ENCODE measurements at places on chromosomes 4 and X.
A peak's percentile ranks its signal among the peaks of the same experiment; 100 is the strongest.

DNA sequence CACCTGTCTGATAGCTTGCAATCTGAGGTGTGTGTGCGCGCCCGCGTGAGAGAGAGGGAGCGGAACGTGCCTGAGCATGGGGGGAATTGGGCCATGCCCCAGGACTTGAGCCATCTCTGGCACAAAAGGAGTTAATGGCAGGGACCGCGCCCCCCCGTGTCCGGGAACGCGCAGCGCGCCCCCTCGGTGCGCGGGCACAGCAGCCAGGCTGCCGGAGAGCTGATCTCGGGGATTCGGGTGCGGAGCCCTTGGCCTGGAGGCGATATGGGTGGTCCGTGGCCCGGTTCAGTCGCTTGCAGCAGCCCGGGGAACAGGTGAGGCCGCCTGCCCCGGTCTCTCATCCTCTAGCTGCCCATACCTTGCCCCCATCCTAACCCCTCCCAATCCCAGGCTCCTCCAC lies at the start of gene NLGN3:
Gene NLGN3 (plus strand): TSS at position 191 of the 400 bp plus-strand sequence. CDS start 2,909 bp downstream, outside the sequence.
- no peak for DNase-seq

- DNase-seq: no peak
These were observed 60.4 kb downstream of the JADE1 start for GRCh38 chr4:128869776-128870509.

- DNase-seq: no peak
These were observed 196.3 kb upstream of the GATB start for GRCh38 chr4:151957153-151957552.

GRCh38 chrX:69090022-69090421 lies 75.2 kb downstream of the PJA1 start:
- DNase-seq: no peak

- peak; percentile 65 for DNase-seq
These were observed 668.0 kb upstream of the LCORL start for GRCh38 chr4:18689308-18690115.

DNA sequence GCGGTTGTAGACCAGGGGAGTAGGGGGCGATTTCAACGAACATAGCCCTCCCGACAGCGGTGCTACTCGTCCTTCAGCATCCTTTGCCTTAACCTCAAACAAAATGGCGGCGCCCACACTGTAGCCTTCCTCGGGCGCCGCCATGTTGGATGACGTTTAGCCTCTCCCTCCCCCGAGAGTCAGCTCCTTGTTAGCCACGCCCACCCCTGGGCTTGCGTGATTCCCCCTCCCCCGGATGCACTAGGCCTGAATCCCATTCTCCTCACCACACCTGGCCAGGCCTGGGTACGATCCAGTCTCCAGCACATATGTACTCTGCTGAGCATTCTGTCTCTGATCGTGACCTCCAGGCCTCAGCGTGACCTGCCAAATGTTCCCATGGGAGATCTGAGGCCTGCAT lies 49.0 kb upstream of the ZNF157 start:
- peak; percentile 71 for DNase-seq

DNA sequence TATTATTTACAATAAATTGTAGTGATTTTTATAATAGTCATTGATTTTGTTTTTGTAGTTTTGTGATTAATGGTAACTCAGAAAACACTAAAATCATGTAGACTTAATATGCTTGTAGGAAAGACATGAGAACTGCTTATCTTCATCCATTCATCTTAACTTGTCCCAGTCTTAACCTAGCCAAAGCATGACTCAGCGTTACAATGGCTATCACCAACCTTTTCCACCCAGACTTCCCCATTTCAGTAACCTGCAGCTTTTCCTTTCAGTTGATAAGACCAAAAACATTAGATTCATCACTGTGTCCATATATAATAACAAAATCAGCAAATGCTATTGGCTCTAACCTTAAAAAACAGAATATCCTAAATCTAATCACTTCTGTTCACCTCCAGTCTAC lies 106.2 kb upstream of the KLF8 start:
- DNase-seq: no peak

- DNase-seq: no peak
These were observed 16.6 kb downstream of the SMPX start for GRCh38 chrX:21741364-21741763.

DNA sequence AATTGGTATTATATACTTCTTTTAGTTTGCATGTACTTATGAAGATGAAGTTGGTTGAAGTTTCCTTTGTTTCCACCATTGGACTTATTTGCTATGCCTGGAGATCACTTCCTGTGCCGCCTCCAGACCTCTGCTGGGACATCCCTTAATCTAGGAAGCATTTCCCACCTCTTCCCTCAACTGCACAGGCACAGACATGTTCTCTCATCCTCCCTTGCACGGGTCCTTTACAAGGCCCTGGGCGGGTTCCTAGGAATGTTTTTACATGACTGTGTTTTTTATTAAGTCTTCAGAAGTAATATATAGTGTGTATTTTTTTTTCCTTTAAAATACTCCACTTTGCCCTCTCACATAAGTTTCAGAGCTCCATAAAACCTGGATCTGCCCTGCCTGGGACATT lies 51.0 kb downstream of the TMEM131L start:
- no peak for DNase-seq

- no peak for DNase-seq
These were observed at the start of gene PITX2 for GRCh38 chr4:110622841-110623717. Gene PITX2 (minus strand): TSS chr4:110623077. CDS start chr4:110622460, 617 bp downstream.

DNA sequence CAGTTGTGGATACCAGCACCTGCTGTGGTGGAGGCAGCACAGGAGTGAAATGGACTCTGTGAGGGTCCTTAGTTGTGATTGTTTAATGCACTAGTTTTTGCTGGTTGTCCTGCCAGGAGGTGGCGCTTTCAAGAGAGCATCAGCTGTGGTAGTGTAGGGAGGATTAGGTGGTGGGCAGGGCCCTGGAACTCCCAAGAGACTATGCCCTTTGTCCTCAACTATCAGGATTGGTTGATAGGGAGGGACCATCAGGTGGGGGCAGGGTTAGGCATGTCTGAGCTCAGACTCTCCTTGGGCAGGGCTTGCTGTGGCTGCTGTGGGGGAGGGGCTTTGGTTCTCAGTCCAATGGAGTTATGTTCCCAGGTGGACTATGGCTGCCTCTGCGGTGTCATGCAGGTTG lies 121.9 kb downstream of the RRAGB start:
- no peak for DNase-seq

- DNase-seq: no peak
These were observed 120.5 kb downstream of the CAMK2D start for GRCh38 chr4:113641025-113641431.

GRCh38 chr4:156775813-156776212 lies 195.8 kb downstream of the PDGFC start:
- no peak for DNase-seq

- DNase-seq: peak; percentile 67
These were observed 4.8 kb downstream of the PDGFRA start for GRCh38 chr4:54233697-54234496.

GRCh38 chr4:12844141-12844540 lies 640.0 kb downstream of the RAB28 start:
- no peak for DNase-seq

- DNase-seq: no peak
These were observed 8.0 kb upstream of the ARSJ start for GRCh38 chr4:113987382-113987941.

GRCh38 chrX:1941321-1941720 lies 326.5 kb downstream of the ASMT start:
- DNase-seq: no peak

DNA sequence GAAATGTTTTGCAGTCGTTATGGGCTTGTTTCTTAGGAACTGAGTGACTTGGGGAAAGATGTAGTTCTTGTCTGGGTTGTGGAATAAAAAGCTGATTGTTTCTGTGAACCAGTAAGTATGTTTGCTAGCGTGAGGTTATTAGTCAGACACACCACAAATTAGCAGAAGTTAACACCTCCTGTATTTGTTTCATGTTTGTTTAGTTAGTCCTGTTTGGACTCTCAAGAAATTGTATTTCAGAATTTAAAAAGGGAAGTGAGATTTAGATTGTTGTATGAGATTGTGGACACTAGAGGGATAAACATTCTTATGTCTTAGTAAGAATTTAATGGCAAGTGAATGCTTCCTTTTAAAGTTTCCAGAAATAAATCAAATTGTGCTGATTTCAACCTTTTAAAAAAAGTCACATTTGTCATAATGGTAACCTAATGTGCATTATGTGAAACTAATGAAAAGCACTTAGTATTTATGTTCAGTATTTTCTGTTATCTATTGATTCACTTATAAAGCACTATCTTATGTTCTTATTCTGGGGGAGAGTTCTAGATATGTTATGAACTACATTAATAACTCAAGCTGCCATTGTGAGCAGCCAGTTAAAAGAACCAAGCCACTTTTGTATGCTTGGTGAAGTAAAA lies 25.6 kb downstream of the ATP10D start:
- DNase-seq: no peak

DNA sequence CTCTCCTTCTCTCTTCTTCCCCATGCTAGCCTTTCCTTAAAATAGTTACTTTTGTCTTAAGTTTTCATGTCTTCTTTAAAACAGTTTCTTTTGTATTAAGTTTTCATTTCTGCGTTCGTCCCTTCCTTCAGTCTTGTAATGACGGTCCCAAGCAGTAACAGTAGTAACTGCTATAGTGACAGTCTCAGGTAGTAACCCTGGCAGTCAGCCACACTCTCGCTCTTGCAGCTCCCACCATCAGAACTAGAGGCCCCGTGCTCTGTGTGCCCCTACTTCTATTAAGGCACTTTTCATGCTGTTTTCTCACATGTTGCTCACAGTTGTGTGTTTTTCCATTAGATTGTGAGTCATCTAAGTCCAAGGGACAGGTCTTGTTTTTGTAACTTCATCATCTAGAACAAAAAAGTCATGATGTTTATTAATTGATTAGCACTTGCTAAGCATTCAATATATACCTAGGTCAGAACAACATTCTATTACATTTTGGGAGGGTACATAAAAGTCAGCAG lies 49.3 kb downstream of the C4orf33 start:
- no peak for DNase-seq

- no peak for DNase-seq
These were observed 562 bp downstream of the AKAP17A start for GRCh38 chrX:1591863-1592469.

GRCh38 chr4:41661442-41662076 lies 87.0 kb downstream of the PHOX2B start:
- DNase-seq: peak; percentile 34

GRCh38 chr4:31246856-31247255 lies 526.7 kb downstream of the PCDH7 start:
- DNase-seq: no peak

All from putamen (tissue), 1 donor.